GM12891 (cell line): ENCODE measurements at places on chromosomes 6 and 20.

GRCh38 chr20:46253391-46253790 is 54.9 kb downstream of the CDH22 start:
- no peak for DNase-seq

- no peak for DNase-seq
These were observed 74.8 kb upstream of the TOP1 start for GRCh38 chr20:40953856-40954255.

DNA sequence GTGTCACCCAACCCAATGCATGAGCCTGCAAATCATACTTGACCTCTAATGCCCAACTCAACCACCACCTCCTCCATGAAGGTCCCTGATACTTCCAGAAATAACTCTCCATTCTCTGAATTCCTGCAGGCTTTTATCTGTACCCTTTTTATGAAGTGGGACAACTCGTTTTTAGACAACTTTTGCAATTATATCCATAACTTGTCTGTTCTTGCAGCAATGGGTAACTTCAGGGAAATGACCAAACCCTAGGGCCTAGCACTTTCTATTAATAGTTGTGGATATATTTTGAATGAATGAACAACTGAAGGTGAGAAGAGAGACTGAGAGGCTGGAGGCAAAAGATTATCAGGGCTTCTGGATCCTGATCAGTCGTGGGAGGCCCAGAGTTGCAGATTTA is 236.6 kb upstream of the MOCS1 start:
- no peak for DNase-seq

GRCh38 chr20:31962761-31963160 is 5.2 kb upstream of the XKR7 start:
- no peak for DNase-seq

- DNase-seq, result no peak
These were observed 108.4 kb upstream of the SIM1 start for GRCh38 chr6:100573166-100573565.

DNA sequence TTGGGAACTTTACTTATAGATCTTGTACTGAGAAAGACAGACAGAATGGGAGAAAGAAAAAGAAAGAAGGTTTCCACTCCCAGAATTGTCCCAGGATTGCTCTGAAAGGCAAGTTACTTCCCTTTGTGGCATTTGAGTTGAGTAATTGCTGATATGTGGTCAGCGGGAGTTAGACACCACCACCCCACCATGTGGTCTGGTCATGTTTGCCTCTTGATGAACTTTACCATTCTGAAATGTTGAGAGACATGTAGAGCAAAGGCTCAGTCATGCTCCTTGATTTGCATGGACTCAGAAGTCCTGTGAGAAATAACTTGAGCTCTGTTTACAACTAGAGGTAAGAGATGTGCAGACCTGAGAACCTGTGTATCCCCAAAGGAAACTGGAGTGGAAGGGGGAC is 17.1 kb downstream of the TCF21 start:
- no peak for DNase-seq

DNA sequence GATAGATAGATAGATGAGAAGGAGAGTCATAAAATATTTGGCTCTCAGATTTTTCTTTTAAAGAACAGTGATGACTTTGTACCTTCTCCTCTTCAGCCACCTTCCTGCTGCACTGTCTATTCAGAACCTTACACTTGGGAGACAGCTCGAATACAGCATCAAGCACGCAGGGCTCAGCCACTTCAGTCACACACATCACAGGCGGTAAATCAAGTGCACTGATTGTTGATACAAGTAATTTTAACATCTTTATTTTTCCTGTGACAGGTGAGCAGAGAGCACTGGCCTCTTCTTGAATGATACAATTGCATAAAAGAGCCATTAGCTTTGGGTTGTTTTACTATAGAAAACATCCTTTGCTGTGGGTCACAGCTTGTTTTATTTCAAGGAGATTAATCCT is 1118.5 kb upstream of the EYS start:
- no peak for DNase-seq

- no peak for DNase-seq
These were observed 4.1 kb downstream of the MAP1LC3A start for GRCh38 chr20:34562641-34563040.

- no peak for DNase-seq
These were observed 46.5 kb downstream of the AFG1L start for GRCh38 chr6:108341372-108341771.

GRCh38 chr6:13045676-13046075 is 282.7 kb downstream of the TBC1D7 start:
- no peak for DNase-seq

- no peak for DNase-seq
These were observed 512.7 kb upstream of the JAG1 start for GRCh38 chr20:11186301-11187008.

GRCh38 chr6:167580619-167580911 is 246.1 kb upstream of the AFDN start:
- DNase-seq, result no peak

DNA sequence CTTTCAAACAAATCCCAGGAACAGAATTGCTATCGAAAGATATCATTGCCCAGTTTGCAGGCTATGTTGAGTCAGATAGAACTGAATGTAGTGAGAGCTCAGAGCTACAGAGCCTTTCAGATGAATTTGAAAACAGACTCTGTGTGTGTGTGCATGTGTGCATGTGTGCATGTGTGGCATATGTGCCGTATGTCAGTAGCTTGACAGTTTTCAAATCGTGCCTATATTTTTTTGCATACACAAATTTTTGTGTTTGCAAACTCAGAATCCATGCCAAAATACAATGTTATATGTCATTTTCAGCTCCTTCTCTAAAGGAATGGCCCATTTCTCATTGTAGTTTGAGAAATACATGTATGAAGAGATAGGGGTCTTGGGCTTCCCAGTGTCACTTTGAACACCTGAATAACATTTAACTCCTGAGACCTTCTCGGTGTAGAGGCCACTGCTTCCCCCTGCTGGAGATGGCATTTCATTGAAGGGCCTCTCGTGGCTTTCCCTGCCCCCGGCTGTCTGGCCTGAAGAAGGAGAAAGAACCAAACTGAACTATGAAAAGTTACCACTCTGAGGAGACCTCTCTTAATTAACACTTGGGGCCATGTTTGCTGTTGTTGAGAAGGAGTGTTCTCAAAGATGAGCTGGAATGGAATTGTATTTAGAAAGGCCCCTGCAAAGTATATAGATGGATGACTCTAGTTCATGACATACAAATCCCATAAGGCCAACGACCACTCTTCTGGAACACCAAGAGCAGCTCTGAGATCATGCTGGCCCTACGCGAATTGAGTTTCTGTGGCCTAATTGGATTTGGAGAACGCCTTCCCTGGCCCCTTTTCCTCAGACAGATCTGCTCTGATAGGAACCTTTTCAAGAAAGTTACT is 58.7 kb downstream of the VAPB start:
- no peak for DNase-seq

- no peak for DNase-seq
These were observed 25.3 kb upstream of the TIAM2 start for GRCh38 chr6:154969796-154970195.

DNA sequence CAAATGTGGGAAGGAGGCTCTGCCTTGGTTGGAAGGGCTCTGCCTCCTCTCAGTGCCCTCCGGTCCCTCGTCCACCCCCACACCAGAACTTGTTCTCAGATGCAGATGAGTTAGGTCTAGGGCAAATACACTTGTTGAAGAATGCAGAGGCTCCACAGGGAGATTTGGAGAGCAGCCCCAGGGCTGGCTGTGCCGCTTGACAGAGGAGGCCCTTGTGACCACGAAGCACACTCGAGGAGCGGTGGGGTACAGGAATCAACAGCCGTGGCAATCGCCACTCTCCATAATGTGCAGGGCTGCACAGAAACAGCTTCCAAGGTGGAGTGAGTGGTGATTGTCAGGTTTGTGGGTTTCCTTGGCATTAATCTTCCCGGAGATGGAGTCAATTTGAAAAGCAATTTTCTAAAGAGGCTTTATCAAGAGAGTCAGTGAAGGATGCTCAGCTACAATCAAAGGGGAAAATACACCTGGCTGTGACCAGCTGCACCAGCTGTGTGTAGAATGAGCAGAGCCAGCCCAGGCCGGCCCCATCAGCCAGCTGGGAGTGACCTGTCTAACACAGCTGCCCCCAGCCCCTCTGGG is 59.5 kb downstream of the BFSP1 start:
- DNase-seq, result no peak

GRCh38 chr6:5619249-5619648 is 357.9 kb downstream of the FARS2 start:
- DNase-seq, result peak; percentile 32
